RPMI7951 (cell line): ENCODE measurements at places on chromosomes 3 and 15. TPM values are rescaled to one million over a fixed set of nuclear protein-coding genes. Genes with fewer than 3 reads are reported as not detected.

GRCh38 chr15:39304931-39305728, 275.7 kb upstream of the THBS1 start:
- DNase-seq, result no peak

DNA sequence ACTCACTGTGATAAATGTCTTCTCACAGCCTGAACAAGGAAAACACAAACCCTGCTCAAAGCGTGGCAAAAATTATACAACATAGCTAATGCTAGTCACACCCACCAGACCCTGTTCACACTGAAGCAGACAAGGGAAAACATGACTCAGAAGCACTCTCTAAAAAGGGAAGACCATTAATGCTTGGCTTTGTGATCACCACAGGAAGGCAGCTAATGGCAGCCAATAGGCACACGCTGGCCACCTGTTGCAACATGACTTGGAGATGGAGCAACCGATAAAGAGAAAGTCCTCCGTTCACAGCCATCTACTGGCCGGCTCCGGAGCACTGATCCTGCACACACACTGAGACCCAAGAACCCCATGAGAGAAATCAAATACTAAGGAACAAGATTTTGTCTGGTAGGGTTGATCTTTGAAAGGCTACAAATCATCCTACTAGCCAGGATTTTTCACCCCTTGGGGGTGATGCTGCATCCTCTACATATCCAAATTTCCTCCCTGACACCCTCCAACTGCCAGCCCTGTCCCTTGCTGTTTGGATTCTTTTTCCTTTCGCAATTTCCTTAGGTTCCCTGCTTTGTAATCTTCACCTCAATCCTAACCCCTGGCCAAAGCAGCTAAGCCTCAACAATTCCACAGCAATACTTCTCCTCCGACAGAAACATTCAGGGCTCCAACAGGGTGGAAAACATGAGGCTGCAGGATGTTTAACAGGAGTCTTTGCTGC, 3.2 kb downstream of the ZXDC start:
- peak; percentile 89 for DNase-seq

DNA sequence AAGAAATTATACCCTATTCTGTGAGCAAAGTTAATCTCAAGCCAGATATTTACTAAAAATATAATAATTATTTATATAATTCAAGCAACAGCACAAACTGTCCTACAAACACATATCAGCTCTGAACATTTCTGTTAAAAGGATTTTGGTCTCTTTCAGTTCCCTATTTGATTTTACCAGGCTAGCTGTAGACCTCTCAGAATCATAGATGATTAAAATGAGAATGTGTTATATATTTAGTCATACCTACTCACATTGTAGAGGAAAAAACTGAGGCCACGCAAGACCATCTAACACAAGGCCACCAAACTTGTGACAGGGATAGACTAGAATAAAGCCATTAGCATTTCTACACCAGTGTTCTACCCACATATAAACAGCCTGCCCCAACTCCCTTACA, 28.5 kb downstream of the ACKR4 start:
- no peak for DNase-seq

GRCh38 chr3:34569437-34569836, 771.0 kb downstream of the PDCD6IP start:
- DNase-seq, result no peak

DNA sequence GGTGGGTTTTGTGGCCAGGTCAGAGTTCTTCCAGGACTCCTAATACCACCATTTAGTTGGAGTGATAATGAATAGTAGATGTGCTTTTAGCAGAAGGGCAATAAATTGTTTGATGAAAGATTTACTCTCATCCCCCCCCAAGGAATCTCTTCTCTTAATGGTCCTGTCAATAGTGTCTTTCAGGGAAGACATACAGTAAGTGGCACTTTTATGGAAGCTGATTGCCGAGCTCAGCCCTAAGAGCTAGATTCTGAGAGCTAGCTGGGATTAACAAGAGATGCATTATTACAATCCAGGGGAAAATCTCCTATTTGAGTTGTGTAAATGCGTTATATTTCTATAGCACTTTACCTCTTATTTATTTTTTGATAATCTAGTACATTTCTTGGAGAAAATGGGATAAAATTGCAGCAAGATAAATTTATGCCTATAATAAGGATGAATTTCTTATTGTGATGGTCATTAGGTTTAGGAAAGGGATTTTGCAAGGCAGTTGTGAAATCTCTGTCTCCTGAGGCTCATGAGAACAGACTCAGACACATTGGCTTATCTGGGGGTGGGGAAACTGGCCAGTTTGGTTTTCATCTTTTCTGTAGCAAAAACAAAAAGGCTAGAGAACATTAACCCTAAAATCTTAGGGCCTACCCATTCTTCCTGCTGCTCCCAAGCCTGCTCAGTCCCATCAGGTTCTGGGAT, 41.6 kb upstream of the CLSTN2 start:
- no peak for DNase-seq

Gene ALDH1L1
- not detected in 2 replicates for total RNA-seq

Gene ANKRD34C
- total RNA-seq, result not detected in 2 replicates

GRCh38 chr3:42300013-42300412, 34.0 kb upstream of the CCK start:
- peak; percentile 45 for DNase-seq

GRCh38 chr3:25782938-25783660, at the start of gene NGLY1:
TSS of gene NGLY1 (minus strand) at chr3:25783443. CDS start at chr3:25783390, 53 bp downstream.
- DNase-seq, result peak; percentile 78

- no peak for DNase-seq
Measured at GRCh38 chr3:64381367-64381766, 156.1 kb upstream of the PRICKLE2 start.

DNA sequence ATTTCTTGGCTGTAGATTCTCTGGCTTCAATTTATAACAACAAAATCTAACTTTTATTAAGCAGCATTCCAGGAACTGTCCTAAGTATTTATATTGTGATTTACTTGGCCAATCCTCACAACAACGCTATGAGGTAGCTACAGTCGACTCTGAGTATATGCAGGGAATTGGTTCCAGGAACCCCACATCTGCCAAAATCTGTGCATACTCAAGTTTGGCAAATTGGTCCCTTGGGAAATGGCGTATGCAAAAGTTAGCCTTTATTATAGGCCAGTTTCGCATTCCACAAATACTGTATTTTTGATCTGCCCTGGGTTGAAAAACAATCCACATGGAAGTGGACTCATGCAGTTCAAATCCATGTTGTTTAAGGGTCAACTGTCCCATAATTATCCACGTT, 53.9 kb downstream of the RAP2B start:
- DNase-seq, result no peak

- DNase-seq, result no peak
Measured at GRCh38 chr3:141853081-141853601, 23.3 kb upstream of the ATP1B3 start.

Gene FBXL2
- total RNA-seq, result 9.1 and 9.5 TPM in 2 replicates

GRCh38 chr15:89206908-89207331, 14.5 kb downstream of the RLBP1 start:
- DNase-seq, result peak; percentile 68

- no peak for DNase-seq
Measured at GRCh38 chr3:3109407-3110298, 521 bp downstream of the IL5RA start.

GRCh38 chr3:66394019-66394752, 106.6 kb downstream of the LRIG1 start:
- no peak for DNase-seq

DNA sequence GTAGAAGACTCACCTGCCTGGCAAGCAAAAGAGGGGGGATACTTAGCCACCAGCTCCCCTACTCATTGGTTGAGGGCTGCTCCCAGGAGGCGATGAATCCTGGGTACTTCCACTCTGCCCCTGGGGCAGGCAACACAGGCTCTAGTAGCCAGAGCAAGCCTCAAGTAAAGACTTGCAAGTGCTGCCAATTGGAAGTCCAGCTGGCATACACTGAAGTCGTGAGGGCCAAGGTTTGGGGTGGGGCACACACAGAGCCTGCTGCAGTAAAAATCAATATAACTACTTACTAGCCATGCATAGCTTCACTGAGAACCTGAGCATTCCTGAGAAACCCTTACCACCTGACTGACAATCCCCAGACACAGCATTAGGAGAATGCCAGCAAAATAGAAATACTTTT, 123.0 kb upstream of the EIF1B start:
- no peak for DNase-seq

Gene CEMIP
- total RNA-seq, result 1.1 and 2.6 TPM in 2 replicates

- DNase-seq, result no peak
Measured at GRCh38 chr3:27171113-27171512, 198.1 kb downstream of the NEK10 start.

DNA sequence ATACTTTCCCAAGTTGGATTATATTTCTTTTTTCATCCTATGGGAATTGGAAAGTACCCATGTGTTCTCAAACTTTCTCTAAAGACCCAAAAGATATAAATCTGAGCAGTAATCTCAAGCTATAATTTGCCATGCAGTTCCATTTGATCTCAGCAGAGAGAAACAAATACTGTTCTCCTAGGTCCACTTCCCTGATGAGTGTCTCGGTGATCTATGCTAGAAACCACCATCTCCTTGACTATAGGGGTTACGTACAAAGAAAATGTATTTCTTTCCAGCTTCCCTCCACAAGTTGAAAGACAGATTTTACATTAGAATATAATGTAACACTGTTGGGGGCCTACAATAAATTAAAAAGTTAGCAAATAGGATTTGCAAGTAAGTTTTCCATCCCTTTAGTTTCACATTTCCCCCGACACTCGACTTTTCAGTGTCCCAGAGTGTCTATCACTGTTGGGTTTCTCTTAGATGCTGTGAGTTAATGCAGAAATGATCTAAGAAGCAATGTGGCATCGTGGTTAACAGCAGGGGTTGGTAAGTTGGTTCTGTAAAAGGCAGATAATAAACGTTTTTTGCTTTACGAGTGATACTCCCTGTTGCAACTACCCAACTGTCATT, 465.1 kb upstream of the CFAP20DC start:
- no peak for DNase-seq

Gene CCDC14
- 49.3 and 58.5 TPM in 2 replicates for total RNA-seq

GRCh38 chr3:62546266-62546665, 172.9 kb upstream of the FEZF2 start:
- peak; percentile 38 for DNase-seq

GRCh38 chr15:78301828-78302227, 2.4 kb upstream of the SKIC8 start:
- peak; percentile 23 for DNase-seq

GRCh38 chr3:196883361-196883760, 15.6 kb downstream of the SENP5 start:
- DNase-seq, result no peak

Gene LSAMP
- 0.12 and 0.59 TPM in 2 replicates for total RNA-seq

DNA sequence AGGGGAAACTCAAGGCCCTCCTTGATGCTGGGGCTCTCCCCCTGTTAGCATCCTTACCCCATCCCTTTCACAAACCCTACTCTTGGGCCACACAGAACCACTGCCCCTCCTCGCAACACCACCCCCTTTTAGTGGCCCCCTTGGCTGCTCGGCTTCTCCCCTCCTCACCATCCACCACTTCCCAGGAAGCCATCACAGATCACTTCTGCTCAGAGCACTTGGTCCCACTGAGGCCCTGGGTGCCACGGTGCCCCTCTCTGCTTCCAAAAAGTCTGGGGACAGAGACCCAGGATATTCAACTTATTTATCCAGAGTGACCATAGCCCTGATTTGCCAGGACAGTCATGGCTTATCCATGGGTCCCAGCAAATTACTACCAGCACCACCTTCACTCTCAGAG, 2.4 kb downstream of the RHCG start:
- DNase-seq, result no peak

GRCh38 chr3:72077473-72078259, 292.7 kb upstream of the PROK2 start:
- no peak for DNase-seq

- DNase-seq, result no peak
Measured at GRCh38 chr3:129867506-129868124, 25.9 kb downstream of the TMCC1 start.

DNA sequence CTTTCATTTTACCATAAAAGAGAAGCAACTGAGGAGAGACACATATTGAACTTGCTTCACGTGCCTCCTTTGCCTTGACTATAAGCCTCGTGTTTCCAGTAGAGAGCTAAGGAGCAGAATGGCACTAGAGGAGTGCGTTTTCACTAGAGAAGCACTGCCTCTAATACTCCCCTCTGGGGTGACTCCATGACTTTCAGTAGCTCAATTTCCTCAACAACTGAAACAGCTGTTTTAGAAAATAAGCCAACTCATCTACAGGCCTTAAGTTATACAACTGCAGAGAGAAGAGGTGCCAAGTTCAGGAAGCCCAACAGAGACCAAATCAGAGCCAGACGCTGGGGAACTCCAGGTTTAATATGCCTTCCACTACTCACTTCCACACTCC, 1.9 kb downstream of the UBP1 start:
- DNase-seq, result peak; percentile 58

DNA sequence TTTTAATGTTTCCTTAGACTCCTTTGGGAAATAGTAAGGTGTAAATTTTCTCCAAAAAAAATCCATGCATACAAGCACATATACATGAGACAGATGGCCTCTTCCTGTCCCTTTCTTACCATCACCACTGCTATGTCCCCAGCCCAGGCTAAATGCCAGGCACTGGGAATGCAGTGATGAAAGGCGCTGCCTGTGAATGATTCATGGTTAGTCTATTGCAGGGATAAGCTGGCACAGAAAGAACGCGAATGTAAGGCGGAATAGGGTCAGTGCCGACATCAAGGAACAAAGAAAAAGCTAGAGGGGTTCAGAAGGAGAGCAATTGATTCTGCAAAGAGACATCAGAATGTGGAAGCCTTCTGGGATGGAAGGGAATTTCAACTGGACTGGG, 36.2 kb upstream of the CFAP161 start:
- peak; percentile 66 for DNase-seq

DNA sequence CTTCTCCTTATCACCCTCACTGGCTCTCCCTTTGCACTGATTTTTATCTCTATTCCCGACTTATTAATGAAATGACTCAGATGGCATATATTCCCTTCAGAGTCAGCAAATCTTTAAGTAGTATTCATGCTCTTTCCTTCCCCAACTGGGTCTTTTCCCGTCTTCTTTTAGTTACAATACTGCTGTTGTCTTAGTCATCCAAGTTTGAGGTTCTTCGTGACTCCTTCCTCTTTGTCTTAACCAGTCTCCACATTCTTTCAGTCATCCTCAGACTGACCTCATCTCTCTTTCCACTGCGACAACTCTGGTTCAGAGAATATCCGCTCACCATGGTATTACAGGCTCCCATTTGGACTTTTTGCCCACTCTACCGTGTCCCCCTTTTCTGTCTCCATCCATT, 12.4 kb downstream of the WDR5B start:
- DNase-seq, result peak; percentile 85

GRCh38 chr15:62209322-62209721, 44.2 kb upstream of the C2CD4B start:
- DNase-seq, result no peak
